NCI-H1436 treated with DMSO at 0.1 percent for 48 hours (cell line): ENCODE measurements at places on chromosomes 5 and 9.

DNA sequence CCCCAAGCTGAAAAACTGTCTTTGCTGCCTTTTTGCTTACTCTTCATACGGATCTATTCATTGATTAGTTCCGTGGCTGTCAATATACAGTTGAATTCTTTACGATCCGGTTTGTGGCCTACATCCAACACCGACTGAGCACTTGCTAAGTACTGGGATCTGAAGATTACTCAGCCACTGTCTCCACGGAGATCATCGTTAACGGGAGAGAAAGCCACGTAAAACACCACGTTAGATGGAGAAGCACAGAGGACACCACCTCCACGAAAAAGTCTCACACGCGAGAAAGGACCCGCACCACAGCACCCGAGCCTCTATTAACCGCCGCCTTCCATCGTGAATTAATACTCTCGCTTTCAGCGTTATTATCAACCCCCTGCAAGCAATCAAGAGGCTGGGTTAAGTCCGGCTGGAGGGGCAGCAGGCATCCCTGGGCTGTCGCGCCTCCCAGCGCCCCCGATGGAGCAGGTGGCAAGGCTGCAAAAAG lies 650 bp downstream of the ELP1 start:
- no peak for DNase-seq

DNA sequence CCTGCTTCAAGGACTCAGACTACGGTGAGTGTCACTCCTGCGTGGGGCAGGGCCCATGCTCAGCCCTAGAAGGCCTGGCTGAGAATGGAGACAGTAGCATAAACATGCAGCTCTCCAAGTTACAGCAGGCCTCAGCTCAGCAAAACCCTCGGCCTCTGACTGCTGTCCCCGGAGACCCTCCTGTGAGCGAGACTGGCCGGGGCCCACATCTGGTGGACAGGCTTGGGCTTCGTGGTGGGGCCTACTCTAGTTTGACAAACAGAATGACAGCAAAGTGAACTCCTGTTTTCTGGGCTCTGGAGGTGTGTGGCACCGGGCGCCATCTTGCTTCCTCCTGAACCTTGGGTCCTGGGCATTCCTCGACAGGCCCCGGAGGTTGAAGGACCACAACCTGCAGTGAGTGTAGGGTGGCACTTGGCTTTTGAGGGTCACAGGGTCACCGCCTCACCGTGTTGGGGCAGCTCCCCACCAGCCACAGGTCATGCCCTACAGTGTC lies 97.5 kb downstream of the PHF2 start:
- DNase-seq: no peak

GRCh38 chr9:10173561-10173960 lies 439.2 kb downstream of the PTPRD start:
- no peak for DNase-seq

DNA sequence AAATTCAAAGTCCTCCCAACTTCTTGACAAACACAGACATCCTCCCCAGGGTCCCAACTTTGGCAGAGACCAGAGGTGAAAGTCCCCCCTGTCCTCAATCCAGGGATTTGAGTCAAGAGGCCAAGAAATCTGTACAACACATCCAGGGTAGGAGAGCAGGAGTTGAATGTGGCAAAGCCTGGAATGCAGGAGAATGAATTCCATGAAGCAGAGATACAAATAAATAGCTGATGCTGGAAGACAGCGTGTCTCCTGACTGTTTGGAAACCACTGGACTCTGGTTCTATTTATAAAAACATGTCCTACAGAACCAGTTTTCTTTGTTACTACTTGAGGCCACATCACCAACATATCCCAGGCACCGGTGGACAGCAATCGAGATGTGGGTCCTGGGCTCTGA lies 43.7 kb upstream of the SLIT3 start:
- DNase-seq: no peak

DNA sequence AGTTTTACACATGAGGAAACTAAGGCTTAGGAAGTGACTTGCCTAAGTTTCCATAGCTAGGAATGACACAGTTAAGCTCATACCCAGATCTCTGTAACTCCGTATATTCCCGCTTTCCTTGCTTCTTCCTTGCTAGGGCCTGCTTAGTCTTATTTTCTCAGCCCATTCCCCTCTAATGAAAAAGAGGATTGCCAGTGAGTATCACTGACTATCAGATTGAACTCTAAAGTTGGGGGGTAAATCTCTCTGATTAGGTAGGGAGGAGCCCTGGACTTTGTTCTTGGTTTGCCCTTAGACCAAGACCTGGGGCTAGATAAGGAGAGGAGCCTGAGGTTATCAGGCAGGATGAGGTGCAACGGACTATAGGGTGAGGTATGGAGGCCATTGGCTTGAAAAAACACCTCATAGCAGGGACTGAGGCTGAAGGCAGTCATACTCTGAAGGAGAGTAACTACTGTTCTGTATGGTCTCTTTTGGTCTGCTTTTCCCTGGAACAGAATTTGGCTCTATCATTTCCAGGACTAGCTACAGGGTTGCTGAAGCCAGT lies 2.5 kb downstream of the TRIM32 start:
- no peak for DNase-seq

DNA sequence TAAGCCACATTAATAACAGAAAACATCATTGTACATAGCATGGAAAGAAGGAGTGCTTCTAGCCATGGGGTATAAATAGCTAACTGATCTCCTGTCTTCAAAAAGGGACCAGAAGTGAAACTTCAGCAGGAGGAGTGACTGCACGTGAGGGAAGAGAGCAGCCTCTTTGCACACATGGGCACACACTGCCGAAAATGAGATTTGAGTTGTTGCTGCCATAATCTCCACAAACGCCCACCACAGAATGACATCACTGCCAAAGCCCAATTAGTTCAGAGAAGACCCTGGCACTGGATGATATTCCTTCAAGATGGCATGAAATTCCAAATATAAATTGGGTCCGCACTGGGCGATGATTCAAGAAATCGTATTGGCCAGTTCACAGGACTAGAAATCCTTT lies 238.9 kb upstream of the NR4A3 start:
- no peak for DNase-seq

- DNase-seq: no peak
Measured at GRCh38 chr9:10678790-10679189, 66.0 kb upstream of the PTPRD start.

GRCh38 chr9:14983599-14983998 lies 73.4 kb upstream of the FREM1 start:
- no peak for DNase-seq

- DNase-seq: no peak
Measured at GRCh38 chr5:139492700-139493192, 10.2 kb upstream of the STING1 start.

DNA sequence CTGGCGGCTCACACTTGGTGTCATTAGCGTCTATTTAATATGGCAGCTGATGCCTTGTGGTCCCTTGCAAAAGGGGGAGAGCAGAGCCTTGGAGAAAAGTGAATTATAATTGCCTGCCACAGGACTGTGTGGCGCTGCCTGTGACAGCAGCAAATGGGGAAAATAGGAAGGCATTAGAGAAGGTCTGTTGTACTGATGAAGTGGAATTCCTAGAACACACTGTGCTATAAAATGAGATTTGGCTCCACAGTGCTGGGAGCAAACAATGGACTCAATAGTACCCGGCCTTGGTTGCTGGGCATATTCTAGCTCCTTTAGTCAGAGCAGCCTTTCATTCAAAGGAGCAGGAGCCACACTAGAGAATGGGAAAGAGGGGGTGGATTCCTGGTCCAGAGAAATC lies 21.3 kb downstream of the SEMA6A start:
- DNase-seq: no peak

- no peak for DNase-seq
Measured at GRCh38 chr9:91515074-91515687, 91.5 kb upstream of the NFIL3 start.

GRCh38 chr5:42377496-42377895 lies 45.7 kb upstream of the GHR start:
- DNase-seq: no peak

GRCh38 chr5:140038373-140038957 lies 4.6 kb downstream of the NRG2 start:
- no peak for DNase-seq

GRCh38 chr9:132842124-132843044 lies 35.7 kb downstream of the AK8 start:
- DNase-seq: no peak

DNA sequence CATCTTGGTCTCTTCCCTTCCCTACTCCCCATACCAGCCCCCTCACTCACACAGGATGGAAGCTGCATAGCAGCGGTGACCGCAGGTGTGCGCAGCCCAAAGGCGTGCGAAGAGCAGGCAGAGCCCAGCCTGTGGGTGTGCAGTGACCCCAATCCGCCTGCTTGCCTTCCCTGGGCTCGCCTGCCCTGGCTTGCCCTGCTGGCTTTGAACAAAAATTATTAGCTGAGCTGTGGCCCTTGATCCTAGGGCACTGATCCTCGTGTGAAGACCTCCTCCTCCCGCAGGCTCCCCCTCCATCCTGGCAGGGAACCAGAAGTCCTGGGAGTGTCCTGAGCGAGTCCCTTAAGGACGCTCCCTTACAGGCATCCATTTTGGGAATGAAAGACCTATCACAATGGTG lies 31.9 kb downstream of the MORN5 start:
- no peak for DNase-seq

- DNase-seq: no peak
Measured at GRCh38 chr5:26012078-26012477, 1026.3 kb downstream of the CDH9 start.

GRCh38 chr9:81848472-81848871 lies 79.8 kb upstream of the SPATA31D4 start:
- no peak for DNase-seq
